Bronchial epithelial cell (primary cell): ENCODE measurements at places on chromosomes 4 and X. TPM values are rescaled to one million over a fixed set of nuclear protein-coding genes. Genes with fewer than 3 reads are reported as not detected.

NXF2 gene
- not detected in 2 replicates for total RNA-seq

RNF175 gene
- total RNA-seq = under 0.01 TPM in 1 of 2 replicates, not detected in the other

PNMA5 gene
- not detected in 2 replicates for total RNA-seq

RBM47 gene
- total RNA-seq = 35.0 and 42.9 TPM in 2 replicates

GNRHR gene
- under 0.01 and 0.13 TPM in 2 replicates for total RNA-seq

UGT2B15 gene
- total RNA-seq = under 0.01 TPM in 1 of 2 replicates, not detected in the other

- no peak for DNase-seq
Observed at GRCh38 chrX:110588164-110588563, 207.5 kb downstream of the CHRDL1 start.

DNA sequence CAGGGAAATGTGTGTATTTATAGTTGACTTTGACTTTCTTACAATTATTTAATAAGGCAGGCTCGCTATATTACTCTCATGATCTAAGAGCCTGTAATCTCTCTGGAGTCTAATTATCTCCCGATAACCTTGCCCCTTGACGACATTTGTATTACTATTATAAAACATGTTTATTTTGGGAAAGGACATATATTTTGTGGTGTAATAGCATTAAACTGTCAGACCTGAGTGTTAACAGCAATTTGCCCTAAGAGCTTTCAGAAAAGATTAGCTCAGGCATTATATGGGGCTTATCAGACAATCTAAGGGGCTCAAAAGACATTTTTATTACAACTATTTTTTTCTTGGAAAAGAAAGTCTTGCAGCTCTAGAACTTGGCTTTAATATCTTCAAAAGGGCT is 427.9 kb upstream of the SLIT2 start:
- no peak for DNase-seq

DNA sequence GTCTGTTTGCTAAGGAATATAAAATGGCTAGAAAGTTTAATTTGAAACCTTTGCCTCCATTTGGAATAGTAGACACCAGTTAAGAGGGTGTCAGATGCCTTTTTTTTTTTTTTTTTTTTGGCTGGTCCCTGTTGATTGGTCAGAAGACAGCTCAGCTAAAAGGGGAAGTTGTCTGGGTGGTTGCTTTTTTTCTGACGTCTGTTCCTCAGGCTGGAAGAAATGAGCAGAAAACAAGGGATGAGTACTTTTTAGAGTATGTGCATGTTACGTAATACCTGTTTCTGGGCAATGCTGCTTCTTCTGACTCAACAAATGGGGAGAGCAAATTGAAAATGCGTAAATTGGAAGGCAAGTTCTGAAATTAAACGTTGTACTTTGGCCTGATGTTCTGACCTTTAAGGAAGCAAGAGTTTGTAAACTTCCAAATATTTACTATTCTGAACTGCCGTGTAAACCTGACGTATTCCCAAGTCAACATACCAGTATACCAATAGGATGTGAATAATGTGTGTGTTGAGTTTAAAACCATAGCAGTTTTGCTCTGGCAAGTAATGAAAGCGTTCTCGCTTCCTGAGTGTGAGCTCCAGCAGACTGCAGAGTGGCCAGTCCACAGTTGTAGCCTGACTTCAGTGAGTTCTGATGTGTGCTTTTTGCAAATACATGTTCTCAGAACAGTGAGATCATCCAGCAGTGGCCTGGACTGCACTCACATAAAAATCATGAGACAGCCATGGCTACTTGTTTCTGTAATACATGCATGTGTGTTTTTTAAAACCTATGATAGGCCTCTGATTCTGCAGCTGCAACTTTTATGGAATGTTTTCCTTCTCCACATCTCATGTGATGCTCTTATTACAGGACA is 1.7 kb downstream of the SAT1 start:
- DNase-seq = peak; percentile 76

- no peak for DNase-seq
Observed at GRCh38 chr4:41006141-41006540, 208.2 kb downstream of the APBB2 start.

DNA sequence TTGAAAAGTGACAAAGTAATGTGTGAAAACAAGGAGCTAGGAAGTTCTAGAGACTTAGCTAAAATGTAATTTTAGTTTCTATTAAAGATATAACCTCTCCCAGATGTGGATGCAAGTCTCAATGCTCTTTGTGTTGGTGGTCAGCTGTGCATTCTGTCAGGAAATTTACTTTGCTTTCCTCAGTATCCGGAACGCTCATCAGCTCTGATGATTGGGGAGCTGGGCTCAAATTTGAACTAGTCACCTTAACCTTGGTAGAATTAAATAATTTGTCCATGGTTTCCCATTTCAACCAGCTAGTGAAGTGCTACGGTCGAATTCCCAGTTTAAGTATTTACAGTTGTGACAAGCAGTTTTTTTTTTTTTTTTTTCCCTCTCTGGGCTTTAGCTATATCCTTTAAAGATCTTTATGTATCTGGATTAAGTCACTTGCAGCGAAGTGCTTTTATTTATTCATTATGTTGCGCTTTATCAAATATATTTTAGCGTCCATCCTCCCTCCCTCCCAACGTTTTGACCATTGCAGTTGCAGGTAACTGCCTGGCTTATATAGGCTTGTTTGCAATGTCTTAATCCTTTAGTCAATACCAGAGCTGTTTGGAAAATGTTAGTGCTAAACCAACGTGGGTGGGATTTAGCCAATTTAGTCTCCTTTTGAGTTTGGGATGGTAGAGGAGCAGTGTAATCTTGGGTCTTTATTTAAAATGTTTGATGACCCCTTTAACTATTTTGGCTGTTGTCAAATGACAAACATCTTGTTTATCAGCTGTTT is 2.1 kb downstream of the OGT start:
- no peak for DNase-seq

DNA sequence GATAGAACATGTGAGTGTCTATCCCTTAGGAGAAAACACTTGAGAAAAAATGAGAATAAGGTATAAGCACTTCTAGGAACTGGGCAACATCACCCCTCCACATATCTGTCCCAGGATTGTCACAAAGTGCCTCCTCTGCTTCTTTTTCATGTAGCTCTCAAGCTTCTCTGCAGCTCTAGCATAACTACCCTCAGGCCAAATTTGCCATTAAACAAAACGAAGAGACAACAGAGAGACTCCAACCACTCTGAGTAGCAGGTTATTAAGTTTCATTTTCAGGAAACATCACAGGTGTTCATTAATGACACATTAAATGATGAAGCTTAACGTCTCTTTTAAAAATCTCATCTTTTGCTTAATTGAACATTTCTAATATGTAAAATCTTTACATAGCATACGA is 580.0 kb downstream of the GALNTL6 start:
- no peak for DNase-seq

DNA sequence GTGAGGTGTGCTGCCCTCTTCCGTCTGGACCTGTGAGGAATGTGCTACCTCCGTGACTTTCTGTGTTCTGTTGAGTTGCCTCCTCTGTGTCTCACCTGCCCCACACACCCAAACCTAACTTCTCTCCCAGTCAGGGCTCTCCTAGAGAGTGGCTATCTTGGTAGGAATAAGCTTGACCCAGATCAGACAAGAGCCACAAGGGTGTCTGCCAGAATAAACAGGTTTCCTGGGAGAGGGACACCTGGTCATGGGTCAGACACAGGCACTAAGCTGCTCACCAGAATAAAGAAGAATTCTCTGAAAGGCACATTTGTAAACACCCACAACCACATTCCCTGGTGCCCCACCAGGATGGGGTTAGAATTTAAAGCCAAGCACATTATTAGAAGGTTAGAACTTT is 11.1 kb downstream of the ZNF182 start:
- no peak for DNase-seq

GRCh38 chrX:48924270-48924669 is 5.4 kb upstream of the PIM2 start:
- no peak for DNase-seq

DNA sequence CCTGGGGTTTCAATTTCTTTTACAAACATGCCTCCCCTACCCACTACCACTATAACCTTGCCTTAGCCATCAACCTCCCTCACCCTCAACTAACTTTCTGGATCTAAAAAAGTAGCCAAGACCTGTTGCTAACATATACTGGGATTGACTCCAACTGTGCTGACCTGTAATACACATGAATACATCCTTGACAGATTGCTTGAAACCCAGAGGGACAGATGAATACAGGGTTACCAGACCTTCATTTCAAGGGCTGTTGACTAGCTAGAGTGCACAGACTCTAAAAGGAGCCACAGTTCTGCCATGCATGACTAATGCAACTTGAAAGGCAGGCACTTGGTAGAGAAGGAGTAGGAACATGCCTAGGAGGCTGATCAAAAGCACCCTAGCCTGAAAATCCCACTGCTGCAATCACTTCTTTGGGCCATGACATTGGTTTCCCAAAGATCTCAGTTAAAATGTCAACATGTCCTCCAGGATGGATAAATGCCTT is 121.0 kb downstream of the PCDH19 start:
- DNase-seq = peak; percentile 0

GRCh38 chr4:39415678-39416283 is 9.1 kb downstream of the KLB start:
- no peak for DNase-seq

GRCh38 chr4:72109959-72110497 is 78.2 kb downstream of the NPFFR2 start:
- DNase-seq = no peak

DNA sequence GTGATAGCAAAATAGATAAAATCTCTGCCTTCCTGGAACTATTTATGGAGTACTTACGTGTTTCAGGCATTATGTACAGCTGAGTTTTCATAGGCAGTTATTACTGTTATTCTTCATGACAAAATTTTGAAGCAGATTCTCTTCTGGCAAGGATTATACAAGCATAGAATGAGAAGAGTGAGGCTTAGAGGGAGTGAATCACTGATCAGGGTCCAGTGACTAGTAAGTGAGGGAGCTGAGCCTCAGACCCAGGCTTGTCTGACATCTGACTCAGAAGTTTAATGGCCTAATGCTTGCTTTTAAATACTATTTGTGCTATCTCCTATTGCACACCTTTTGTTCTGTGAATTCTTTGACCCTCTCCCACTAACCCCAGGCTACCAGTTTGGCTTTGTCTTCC is 110.6 kb downstream of the DTHD1 start:
- DNase-seq = peak; percentile 77
